IMR-90 (cell line): ENCODE measurements at places on chromosomes 4 and X.
A peak's percentile ranks its signal among the peaks of the same experiment; 100 is the strongest.

GRCh38 chr4:6734165-6734786 is 18.3 kb downstream of the BLOC1S4 start:
- no peaks in the 10 kb centered on the region for H3K36me3 ChIP-seq
- no peak overlapping the region for H3K27ac ChIP-seq
- no peak overlapping the region for H3K4me3 ChIP-seq
- no peak for DNase-seq
- H3K27me3 ChIP-seq, result no peaks in the 10 kb centered on the region; the same call in 1 of the 2 replicates

DNA sequence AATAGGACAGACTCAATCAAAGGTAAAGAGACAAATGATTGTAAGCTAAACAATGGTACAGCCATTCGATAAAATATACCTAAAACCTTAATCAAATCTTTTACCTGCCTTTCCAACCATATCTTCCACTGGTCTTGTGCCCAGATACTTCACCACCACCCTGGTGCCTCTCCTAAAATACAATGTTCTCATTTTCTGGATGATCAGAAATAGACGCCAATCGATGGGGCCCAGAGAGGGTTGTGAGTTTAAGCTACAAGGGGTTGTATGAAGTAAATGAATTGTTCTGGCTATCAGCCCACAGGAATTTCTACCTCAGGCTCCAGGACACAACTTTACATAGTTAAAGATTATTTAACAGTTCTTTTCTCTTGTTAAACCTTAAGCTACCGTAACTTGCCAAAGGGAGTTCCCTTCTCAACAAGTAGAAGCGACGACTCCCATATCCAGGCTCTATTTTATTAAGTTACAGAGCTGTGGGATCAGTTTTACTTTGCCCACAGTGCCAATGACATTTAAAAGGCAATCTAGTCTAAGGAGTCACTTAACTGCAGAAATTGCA is 99.1 kb downstream of the CHRNA9 start:
- H3K4me3 ChIP-seq, result no peak overlapping the region
- H3K36me3 ChIP-seq, result no peaks in the 10 kb centered on the region
- no peaks in the 10 kb centered on the region for H3K4me1 ChIP-seq
- DNase-seq, result no peak
- no peaks in the 10 kb centered on the region for H3K27me3 ChIP-seq

GRCh38 chr4:78057600-78058550 is 752 bp downstream of the FRAS1 start:
- peaks cover 2% of the 10 kb centered on the region; the same call in 1 of the 2 replicates for H3K4me1 ChIP-seq
- peaks cover 46% of the 10 kb centered on the region for H3K27me3 ChIP-seq
- DNase-seq, result peak; percentile 13
- no peaks in the 10 kb centered on the region for H3K36me3 ChIP-seq
- H3K4me3 ChIP-seq, result peak overlapping the region; percentile 57
- H3K27ac ChIP-seq, result no peak overlapping the region

GRCh38 chr4:184583738-184584502 is 65.3 kb downstream of the CASP3 start:
- no peak overlapping the region for H3K27ac ChIP-seq
- no peak for DNase-seq
- no peaks in the 10 kb centered on the region for H3K27me3 ChIP-seq
- no peak overlapping the region for H3K4me3 ChIP-seq
- H3K4me1 ChIP-seq, result no peaks in the 10 kb centered on the region
- no peaks in the 10 kb centered on the region for H3K36me3 ChIP-seq

- H3K27me3 ChIP-seq, result peaks cover 1% of the 10 kb centered on the region; the same call in 1 of the 2 replicates
- H3K4me3 ChIP-seq, result no peak overlapping the region
- no peaks in the 10 kb centered on the region for H3K36me3 ChIP-seq
- no peak for DNase-seq
Observed at GRCh38 chr4:108292229-108292628, 123.5 kb upstream of the LEF1 start.

DNA sequence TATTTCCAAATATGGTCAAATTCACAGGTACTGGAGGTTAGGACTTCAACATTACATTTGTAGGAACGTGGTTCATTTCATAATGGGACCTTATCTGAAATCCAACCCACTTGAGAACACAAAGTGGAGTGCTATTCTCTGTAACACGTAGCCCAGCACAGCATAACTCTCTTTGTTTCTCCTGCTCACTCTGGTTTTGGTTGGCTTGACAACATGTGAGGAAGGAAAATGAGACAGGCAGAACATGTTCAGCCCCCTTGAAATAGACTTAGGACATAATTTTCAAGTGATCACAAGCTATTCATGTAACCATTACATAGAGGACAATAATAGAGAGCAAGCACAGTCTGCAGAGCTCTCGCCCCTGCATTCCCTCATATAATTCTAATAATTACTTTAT is 115.1 kb upstream of the SMIM10 start:
- H3K36me3 ChIP-seq, result no peaks in the 10 kb centered on the region
- no peaks in the 10 kb centered on the region for H3K4me1 ChIP-seq
- no peak overlapping the region for H3K27ac ChIP-seq
- no peak for DNase-seq
- peaks cover 2% of the 10 kb centered on the region; the same call in 1 of the 2 replicates for H3K27me3 ChIP-seq

- H3K27ac ChIP-seq, result no peak overlapping the region
- H3K4me3 ChIP-seq, result no peak overlapping the region
- H3K36me3 ChIP-seq, result no peaks in the 10 kb centered on the region
- H3K4me1 ChIP-seq, result no peaks in the 10 kb centered on the region
- no peak for DNase-seq
- H3K27me3 ChIP-seq, result no peaks in the 10 kb centered on the region
Observed at GRCh38 chr4:8739820-8740665, 131.6 kb downstream of the HMX1 start.

GRCh38 chr4:8594097-8595038 is 1.8 kb downstream of the CPZ start:
- peak; percentile 72 for DNase-seq
- no peak overlapping the region; the same call in 1 of the 2 replicates for H3K4me3 ChIP-seq
- H3K27ac ChIP-seq, result no peak overlapping the region

DNA sequence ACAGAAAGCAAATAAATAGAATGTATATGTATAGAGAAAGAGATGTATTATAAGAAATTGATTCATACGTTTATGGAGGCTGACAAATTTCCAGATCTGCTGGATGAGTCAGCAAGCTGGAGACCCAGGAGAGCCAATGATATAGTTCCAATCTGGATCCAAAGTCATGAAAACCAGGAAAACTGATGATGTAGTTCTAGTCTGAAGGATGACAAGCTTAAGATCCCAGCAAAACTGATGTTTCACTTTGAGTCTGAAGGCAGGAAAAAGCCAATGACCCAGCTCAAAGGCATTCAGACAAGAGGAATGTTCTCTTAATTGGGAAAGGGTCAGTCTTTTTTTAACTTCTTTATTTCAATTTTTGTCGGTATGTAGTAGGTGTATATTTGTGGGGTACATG is 102.6 kb downstream of the LHFPL1 start:
- no peaks in the 10 kb centered on the region for H3K36me3 ChIP-seq
- DNase-seq, result peak; percentile 49
- no peak overlapping the region for H3K27ac ChIP-seq

GRCh38 chr4:15006416-15007024 is 4.2 kb downstream of the CPEB2 start:
- no peak overlapping the region for H3K27ac ChIP-seq
- DNase-seq, result peak; percentile 18
- H3K27me3 ChIP-seq, result no peaks in the 10 kb centered on the region
- no peaks in the 10 kb centered on the region for H3K4me1 ChIP-seq
- H3K4me3 ChIP-seq, result peak overlapping the region; percentile 69; the same call in 1 of the 2 replicates
- H3K36me3 ChIP-seq, result peaks cover 12% of the 10 kb centered on the region

DNA sequence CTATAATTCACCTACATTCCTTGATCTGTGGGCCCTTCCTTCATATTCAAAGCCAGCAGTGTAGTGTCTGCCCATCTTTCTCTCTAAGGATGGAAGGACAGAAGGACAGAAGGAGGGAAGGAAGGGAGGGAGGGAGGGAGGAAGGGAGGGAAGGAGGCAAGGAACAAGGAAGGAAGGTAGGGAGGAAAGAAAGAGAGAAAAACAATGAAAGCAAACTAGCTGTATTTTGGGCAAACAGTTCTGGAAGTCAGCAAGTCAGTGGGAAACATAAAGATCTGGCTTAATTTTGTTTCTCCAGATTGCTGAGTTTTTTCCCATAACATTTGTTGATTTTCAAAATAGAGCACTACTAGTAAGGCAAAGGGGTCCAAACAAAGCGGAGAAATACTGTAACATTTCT is 555.2 kb upstream of the EPHA5 start:
- no peaks in the 10 kb centered on the region for H3K27me3 ChIP-seq
- H3K4me3 ChIP-seq, result no peak overlapping the region
- no peaks in the 10 kb centered on the region for H3K4me1 ChIP-seq

DNA sequence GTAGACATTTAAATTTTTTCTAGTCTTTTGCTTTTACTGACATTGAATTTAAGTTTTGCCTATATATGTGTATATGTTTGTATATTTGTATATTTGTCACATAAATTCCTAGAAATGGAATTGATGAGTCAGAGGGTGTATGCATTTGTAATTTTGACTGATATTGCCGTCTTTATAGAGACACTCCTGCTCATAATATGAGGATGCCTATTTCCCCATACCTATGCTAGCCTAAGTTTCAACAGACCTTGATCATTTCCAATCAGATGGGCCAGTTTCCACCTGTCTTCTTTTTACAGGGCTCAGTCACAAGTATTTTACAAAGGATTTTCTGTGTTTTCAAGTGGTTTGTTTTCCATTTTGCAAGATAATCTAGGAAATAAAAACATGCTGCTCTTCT is 10.8 kb downstream of the PDLIM5 start:
- H3K27ac ChIP-seq, result no peak overlapping the region
- no peak for DNase-seq
- peaks cover 3% of the 10 kb centered on the region; the same call in 1 of the 2 replicates for H3K36me3 ChIP-seq

GRCh38 chr4:88757067-88757466 is 59.4 kb upstream of the NAP1L5 start:
- H3K27me3 ChIP-seq, result no peaks in the 10 kb centered on the region
- peak; percentile 34 for DNase-seq
- peaks cover 11% of the 10 kb centered on the region for H3K4me1 ChIP-seq
- H3K27ac ChIP-seq, result no peak overlapping the region
- no peak overlapping the region for H3K4me3 ChIP-seq

DNA sequence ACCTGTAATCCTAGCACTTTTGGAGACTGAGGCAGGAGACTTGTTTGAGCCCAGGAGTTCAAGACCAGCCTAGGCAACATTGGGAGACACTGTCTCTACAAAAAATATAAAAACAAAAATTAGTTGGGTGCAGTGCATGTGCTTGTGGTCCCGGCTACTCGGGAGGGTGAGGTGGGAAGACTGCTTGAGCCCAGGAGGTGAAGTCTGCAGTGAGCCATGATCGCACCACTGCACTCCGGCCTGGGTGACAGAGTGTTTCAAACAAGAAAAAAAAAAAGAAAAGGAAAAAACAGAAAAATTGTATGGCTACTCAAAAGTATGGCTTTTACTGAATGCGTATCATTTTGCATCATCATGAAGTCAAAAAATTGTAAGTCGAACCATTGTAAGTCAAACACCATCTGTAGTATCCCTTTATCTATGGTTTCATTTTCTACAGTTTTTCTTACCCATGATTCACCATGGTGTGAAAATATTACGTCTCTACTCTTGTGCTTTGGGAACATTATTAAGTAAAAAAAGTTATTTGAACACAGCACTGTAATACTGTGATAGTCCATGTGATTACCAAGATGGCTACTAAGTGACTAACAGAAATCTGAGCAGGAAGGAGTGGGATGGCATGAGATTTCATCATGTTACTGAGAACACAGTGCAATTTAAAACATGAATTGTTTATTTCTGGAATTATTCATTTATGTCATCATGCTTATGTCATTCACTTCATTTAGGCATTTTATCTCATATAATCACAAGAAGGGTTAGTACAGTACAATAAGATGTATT is 26.5 kb upstream of the MANBA start:
- H3K27me3 ChIP-seq, result no peaks in the 10 kb centered on the region
- 0 out of 2 replicates have a peak overlapping the region, but pooled peaks have one; percentile 20 for H3K27ac ChIP-seq
- peak; percentile 92 for DNase-seq
- no peak overlapping the region for H3K4me3 ChIP-seq

DNA sequence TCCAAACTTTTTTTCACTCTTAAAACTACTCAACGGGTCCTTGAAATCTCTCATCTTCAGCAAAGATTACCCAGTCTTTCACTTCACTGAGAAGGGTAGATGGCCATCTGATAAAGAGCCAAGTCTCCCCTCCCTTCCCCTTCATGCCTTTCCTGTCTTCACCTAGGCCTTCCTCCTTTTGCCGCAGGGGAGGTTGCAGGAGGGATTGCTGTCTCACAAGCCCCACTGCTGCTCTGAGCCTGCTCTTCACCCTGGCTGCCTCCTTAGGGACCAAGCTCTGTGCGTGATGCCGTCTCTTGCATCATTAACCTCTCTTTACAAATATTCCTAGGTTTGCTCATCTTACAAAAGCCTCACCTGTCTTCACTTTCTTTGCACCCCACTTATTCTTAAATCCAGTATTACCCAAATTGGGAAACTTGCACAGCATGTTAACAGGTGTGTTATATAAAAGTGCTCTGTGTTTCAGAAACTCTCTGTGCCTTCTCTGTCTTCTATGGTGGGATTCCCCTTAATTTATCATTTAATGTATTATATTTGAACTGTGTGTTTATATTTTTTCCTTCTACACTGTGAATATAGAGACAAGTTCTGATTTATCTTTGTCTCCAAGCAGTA is 3.8 kb downstream of the ZFX start:
- no peak for DNase-seq
- H3K4me1 ChIP-seq, result peaks cover 4% of the 10 kb centered on the region
- no peaks in the 10 kb centered on the region for H3K27me3 ChIP-seq

DNA sequence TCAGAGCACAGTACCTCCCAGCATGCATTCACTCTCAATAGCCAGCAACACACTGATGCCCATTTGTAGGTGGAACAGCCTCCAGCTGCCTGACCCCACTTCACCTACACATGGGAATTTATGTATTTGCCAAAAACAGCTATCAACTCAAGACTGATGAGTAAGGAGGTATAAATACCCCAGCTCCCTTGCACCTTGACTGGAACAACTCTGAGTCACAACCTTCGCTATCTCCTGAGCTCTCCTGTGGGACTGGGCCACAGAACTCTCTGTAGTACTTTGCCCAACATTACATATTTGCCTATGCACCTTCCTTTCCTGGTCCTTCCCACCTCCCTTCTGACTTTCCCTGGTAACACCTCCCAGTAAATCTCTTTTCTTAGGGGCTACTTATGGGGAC is 16.5 kb upstream of the EGFL6 start:
- H3K36me3 ChIP-seq, result no peaks in the 10 kb centered on the region
- peaks cover 21% of the 10 kb centered on the region for H3K27me3 ChIP-seq
- H3K4me3 ChIP-seq, result no peak overlapping the region
- no peak for DNase-seq
- H3K27ac ChIP-seq, result no peak overlapping the region

GRCh38 chr4:52982946-52983340 is 120.8 kb downstream of the RASL11B start:
- H3K36me3 ChIP-seq, result no peaks in the 10 kb centered on the region
- H3K4me3 ChIP-seq, result no peak overlapping the region
- no peak overlapping the region for H3K27ac ChIP-seq
- no peak for DNase-seq
- H3K27me3 ChIP-seq, result no peaks in the 10 kb centered on the region

GRCh38 chr4:95188701-95189370 is 359.9 kb downstream of the UNC5C start:
- H3K36me3 ChIP-seq, result no peaks in the 10 kb centered on the region
- peaks cover 2% of the 10 kb centered on the region; the same call in 1 of the 2 replicates for H3K27me3 ChIP-seq
- no peaks in the 10 kb centered on the region for H3K4me1 ChIP-seq
- H3K4me3 ChIP-seq, result no peak overlapping the region
